Stimulated activated naive CD8-positive, alpha-beta T cell treated with anti-CD3 and anti-CD28 coated beads, Interleukin-15, Interleukin-2, amounts not matched to agents 100 U/mL and 50 U/mL, for 24 hours (primary cell): ENCODE measurements at places on chromosomes 7 and 10.

DNA sequence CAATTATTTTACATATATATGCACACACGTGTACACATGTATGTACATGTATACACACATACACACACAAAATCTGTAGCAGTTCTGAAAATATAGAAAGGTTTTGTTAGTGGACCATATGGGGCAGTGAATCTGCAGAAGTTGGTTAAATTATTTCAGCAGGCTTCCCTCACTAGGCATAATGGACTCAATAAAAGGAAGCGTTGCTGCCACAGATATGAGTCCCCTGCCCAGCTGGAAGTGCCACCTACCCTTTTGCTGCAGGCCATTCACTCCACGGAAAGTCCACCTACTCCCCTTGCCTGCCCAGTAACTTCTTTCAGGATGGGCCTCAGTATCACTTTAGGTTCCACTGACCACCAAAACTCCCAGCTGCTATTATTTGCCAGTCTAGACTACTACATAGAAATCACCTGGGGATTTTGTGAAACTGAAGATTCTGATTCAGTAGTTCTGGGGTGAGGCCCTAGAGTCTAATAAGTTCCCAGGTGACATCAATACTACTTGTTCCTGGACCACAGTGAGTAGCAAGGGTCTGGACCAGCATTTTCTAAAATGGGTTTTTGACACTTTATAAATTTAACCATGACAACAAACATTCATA is 29.3 kb upstream of the CROT start:
- DNase-seq = no peak

- no peak for DNase-seq
These were observed 121.5 kb downstream of the VIPR2 start for GRCh38 chr7:159023206-159023605.

- no peak for DNase-seq
These were observed 945.2 kb downstream of the GRID1 start for GRCh38 chr10:85421421-85421820.

GRCh38 chr10:128062331-128062880 is 63.8 kb downstream of the MKI67 start:
- no peak for DNase-seq

GRCh38 chr7:103446049-103446520 is at the start of gene SLC26A5:
Gene SLC26A5, minus strand, starts transcription at chr7:103446207. Its CDS starts 24,693 bp downstream, at chr7:103421514.
- peak; percentile 13 for DNase-seq

GRCh38 chr10:85666102-85666501 is 700.5 kb downstream of the GRID1 start:
- no peak for DNase-seq

DNA sequence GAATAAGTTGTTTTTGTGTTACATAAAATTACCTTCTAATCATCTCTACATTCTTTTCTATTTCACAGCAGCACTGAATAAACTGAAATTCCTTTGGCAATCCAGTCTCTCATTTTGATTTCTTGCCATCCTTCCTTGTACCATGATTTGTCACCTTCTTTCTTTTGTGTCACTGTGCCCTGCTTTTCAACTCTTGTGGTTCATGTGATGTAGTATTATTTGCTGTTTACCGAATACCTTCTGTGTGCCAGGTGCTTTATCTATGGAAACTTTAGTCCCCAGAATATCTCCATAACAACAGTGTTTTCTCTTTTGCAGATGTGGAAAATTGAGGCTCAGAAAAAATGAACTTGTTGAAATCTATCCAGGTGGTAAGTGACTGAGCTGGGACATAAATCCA is 220.3 kb downstream of the STK31 start:
- no peak for DNase-seq
